ENCODE measurements at places on chromosomes 3 and 15. TPM values are rescaled to one million over a fixed set of nuclear protein-coding genes. Genes with fewer than 3 reads are reported as not detected.

DNA sequence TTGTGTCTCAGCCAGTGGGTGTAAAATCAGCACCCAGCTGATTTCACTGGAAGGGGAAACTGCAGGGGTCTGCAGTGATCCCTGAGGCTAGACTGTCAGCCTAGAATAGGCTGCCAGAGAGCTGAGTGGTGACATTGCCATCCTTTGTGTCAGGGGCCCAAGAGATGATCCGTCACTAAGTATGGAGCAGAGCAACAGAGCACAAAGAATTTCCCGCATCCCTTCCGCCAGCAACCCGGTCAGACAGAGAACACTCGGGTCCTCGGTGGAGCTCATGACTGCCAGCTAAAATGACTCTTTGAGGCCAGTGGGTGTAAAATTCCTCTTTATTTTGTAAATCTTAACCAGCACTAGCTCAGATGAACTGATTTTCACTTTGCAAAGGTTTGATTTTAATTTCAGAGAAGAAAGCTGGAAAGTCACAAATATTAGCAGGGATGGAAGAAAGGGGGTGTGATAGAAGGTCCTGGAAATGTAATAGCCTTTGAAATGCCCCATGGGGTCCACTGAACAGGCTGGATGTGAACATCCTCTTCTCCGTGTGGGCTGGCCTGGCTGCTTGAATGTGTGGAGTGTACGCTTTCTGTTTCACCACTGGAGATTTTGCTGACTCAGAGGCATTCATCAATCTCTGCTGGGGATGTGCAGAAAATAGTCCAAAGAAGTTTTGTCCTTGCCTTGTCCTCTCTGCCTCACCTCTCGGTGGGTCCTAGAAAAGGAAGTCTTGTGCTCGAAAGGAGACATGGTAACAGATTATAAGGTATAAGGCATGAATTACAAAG, 138.8 kb downstream of the SV2B start:
- no peak for DNase-seq

DNA sequence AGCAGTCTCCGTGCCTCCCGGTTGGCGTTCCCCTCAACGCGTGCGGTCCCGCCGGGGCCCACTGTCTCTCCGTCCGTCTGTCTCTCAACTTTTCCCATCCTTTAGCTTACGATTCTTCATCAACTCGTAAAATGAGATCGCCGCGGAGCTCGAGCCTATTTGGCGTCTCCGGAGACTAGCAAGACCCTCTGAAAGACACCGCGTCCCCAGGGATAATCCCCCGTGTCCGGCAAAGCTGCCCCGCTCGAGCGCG, 3.4 kb downstream of the GATA2 start:
- no peak for DNase-seq

DNA sequence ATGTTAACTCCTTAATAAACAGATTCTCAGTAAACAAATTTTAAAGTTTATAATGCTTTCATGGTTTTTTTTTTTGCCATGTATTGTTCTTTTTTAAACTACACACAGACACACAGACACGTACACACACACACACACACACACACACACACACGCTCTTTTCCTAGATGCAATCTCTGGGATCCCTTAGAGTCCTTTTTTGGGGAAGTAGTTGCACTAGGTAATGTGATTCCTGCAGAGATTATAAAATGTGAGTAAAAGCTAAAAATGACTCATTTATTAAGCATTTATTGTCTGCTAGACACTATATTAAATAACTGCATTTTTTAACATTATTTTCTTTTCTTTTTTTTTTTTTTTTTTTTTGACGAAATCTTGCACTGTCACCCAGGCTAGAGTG, 19.9 kb downstream of the NDUFB5 start:
- DNase-seq, result no peak

DNA sequence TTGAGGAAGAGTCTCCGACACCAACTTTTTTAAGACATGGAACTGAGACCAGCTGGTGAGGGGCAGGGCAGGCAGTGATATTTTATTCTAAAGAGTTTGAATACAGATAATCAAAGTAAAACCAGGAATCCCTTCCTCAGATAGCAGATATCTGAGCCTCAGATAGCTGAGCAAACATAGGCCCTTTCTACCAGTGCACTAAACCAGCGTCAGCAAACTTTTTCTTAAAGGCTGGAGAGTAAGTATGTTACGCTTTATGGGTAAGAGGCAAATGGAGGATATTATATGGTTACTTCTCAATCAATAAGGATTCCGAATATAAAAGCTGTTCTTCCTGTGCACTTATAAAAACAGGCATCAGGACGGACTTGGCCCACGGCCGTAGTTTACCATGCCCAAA, 73.9 kb downstream of the WNT5A start:
- DNase-seq, result no peak

- DNase-seq, result no peak
These were observed 17.3 kb downstream of the HDAC11 start for GRCh38 chr3:13497386-13497785.

CRYGS gene
- 2.4 TPM for total RNA-seq

ARNT2 gene
- 10.4 TPM for total RNA-seq

POTEB3 gene
- total RNA-seq, result 0.14 TPM
